Activated T-cell treated with anti-CD3 and anti-CD28 coated beads, Interleukin-2, amount 50 U/mL, for 48 hours (primary cell): ENCODE measurements at places on chromosomes 4 and X.

DNA sequence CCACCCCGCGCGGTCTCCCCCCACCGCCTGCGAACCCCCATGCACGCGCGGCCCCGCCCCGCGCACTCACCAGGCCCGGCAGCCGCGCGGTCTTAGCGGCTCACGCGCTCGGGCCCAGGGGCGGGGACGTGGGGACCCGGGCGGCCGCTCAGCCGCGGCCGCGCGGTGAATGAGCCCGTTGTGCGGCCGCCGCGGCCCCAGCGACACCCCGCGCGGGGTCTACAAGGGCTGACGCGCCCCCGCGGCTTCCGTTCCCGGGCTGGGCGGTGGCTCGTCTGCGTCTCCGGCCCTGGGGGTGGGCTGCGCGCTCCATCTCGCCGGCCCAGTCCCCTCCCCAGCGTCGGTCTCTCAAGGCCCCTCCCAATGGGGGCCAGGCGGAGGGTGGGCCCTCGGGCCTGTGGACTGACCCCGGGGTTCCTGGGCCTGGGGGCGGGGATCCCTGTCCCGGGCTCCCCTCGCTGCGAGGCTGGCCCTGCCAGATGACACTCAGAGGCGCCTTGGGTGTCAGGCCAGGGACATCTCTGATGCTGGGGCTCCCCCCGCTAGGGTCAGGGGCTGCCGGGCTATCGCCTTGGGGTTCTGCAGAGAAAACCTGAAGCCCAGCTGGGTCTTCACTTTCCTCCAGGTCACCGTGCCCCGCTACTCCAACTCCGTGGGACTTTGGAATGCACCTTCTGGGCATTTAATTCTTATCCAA is 4.3 kb upstream of the SLC26A1 start:
- DNase-seq = no peak

DNA sequence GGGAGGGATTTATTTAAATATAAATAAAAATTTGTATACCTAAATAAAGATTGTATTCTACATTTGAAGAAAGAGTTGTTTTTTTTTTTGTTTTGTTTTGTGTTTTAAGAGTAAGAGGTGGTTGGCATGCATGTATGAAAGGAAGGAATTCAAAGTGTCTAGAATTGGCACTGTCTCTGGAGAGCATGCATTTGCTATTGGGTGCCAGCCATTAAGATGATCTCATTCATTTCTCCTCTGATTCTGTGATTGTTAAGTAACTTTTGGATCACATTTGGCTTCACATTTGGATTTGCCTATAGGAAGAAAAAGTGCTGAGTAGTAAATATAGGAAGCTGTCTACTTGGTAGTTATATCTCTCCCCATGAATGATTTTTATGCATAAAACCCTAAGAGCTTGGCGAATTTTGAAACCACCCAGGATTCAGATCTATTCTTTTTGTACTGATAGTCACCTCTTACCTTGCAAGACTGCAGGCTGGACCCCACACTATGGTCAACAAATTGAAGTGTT is 7.8 kb upstream of the BOD1L1 start:
- DNase-seq = no peak

DNA sequence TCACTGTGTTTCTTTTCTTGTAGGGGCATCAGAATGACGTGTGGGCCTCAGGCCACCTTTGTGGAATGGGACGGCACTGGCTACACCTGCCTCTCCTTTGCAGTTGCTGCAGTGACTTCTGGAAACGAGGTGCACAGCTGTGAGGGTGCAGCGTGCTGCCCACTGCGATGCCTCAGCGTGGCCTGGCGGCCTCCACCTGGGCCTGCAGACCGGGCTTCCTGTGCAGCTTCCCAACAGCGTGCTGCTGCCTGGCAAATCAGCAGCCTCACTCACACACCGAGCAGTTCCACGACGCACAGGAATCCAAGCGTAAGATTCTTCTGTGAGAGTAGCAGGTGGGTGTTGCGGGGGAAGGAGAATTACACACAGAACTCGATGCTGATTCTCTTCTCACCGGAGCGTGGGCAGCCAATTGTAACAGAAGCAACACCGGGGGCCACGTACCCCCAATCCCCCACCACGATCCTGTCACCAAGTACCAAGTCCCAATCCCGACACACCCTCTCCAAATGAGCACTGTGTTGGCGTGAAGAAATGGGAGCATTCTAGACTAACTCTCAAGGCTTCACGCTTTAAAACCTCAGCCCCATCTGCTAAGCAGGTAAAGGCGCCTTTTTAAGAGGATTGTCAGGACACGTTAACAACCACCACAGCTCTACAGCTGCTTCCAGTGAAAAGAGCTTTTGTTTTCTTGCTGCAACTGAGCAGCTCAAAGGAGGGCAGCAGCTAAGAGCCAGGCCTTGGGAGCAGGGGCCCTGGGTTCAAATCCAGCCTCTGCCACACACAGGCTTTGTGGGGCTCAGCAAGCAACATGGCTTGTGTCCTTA is 16.9 kb downstream of the WDR1 start:
- peak; percentile 50 for DNase-seq

DNA sequence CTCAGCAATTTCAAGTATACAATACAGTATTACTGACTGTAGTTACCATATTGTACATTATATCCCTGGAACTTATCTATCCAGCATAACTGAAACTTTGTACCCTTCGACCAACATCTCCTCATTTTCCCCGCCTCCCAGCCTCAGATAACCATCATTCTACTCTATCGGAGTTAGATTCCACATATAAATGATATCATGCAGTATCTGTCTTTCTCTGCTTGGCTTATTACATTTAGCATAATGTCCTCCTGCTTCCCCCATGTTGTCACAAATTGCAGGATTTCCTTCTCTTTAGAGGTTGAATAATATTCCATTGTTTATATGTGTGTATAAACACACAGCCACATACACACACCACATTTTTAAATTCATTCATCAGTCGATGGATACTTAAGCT is 218.1 kb downstream of the MAML3 start:
- no peak for DNase-seq

DNA sequence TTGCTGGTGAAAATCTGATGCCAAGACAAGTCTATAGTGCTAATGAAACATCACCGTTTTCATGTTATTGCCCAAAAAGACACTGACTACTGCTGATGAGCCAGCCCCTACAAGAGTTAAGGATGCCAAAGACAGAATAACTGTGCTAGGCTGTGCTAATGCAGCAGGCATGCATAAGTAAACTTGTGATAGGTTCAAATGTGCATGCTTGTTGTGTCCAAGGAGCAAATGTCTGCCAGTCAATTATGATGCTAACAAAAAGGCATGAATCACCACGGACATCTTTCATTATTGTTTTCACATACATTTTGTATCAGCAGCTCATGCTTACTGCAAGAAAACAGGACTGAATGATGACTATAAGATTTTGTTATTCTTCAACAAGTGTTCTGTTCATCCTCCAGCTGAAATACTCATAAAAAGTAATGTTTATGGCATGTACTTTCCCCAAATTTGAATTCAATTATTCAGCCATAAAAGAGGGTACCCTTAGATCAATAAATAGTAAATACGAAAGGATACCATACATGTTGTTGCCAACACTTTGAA is 306.9 kb upstream of the ARSJ start:
- no peak for DNase-seq
